ENCODE measurements at places on chromosomes 12 and 14.

- DNase-seq = no peak
Measured at GRCh38 chr14:94025720-94026119, 420 bp upstream of the OTUB2 start.

GRCh38 chr14:50045837-50046236 is 70.5 kb downstream of the VCPKMT start:
- DNase-seq = peak; percentile 60

GRCh38 chr14:68921666-68922065 is 57.4 kb downstream of the ACTN1 start:
- peak; percentile 71 for DNase-seq

DNA sequence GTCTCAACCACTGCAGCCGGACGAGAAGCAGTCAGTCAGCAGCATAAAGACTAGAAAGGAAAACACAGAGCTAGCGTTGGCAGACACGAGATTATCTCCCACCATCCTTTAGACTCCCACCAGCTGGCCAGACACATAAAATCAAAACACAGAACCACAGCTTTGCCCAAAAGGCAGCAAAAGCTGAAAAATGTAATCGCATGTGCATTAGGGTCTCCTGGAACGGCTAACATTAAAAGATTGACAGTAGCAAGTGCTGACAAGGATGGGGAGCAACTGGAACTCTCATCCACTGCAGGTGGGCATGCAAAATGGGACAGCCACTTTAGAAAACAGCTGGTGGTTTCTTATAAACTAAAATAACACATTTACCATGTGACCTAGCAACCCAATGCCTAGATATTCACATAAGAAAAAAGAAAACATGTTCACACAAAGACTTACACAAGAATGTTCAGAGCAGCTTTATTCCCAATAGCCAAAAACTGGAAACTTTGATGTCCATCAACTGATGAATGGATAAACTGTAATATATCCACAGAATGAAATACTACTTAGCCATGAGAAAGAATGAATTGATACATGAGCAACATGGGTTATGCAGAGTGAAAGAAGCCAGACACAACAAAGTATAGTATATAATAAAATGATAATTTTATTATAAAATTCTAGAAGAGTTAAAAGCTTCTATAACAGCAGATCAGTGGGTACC is 37.7 kb downstream of the NCOR2 start:
- DNase-seq = no peak

DNA sequence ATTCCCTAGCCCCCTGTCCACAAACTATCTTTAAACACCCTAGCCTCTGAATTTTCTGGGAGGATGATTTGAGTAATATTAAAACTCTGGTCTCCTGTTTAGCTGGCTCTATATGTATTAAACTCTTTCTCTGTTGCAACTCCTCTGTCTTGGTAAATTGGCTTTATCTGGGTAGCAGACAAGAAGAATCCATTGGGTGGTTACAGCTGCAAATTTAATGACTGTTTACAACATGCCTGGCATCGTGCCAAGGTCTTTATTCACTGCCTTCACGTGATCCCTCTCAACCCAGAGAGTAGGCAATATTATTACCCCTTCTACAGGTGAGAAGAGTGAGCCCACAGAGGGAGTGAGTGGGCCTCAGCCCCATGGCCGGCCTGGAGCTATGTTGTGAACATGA is 77.8 kb upstream of the MYL2 start:
- no peak for DNase-seq

GRCh38 chr14:64654246-64654900 is 49.9 kb upstream of the PLEKHG3 start:
- DNase-seq = no peak

- peak; percentile 76 for DNase-seq
Measured at GRCh38 chr12:27436029-27436428, 10.5 kb upstream of the SMCO2 start.

DNA sequence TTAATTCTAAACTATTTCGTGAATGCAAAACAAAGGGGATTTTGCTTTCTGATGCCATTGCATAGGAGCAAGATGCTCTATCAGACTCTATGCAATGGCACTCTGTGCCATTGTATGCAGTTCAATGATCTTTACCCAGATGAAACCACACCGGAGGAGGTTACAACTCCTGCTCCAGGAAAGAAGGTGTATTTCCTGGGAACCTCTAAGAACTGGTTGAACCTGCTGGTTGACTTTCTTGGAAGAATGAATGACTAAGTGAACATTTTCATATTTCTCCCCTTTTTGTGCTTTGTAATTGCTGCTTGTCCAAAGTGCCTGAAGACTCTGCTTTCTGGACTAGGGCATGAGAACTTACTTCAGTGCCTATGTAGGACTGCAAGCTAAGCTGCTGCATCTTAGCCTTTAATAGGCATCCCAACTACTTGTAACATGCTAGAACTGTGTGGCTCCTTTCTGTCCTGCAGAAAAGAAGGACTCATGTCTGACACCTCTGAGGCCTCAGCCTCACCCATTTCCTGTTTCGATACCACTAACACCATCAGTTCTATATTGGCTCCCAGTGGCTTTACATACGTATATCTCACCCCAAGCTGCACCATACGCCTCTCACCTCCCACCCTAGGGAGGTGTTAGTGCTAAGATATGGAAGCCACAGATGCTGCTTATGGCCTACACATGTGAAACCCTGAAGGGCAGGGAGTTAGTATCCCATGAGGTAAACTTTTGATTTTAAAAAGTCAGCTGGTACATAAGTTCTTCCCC is 193.5 kb upstream of the CNOT2 start:
- peak; percentile 95 for DNase-seq

GRCh38 chr12:974271-974862 is 16.7 kb upstream of the ERC1 start:
- no peak for DNase-seq

DNA sequence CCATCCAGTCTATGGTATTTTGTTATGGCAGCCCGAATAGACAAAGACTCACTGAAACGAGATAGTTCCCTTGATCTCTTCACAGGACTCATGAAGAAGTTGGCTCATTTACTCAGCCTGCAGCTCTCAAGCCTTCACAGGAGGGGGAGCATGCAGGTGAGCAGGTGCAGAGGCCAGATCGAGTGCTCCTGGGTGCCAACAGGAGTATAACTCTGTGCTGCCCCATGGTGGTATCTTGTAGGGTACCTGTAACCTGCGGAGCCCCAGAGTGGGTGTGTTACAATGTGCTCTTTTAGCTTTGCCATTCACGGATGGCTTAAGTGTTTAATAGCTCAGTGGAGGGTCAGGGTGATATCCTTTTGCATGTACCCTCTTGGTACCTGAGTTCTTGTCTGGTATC is 159.5 kb downstream of the METTL25 start:
- DNase-seq = peak; percentile 3

DNA sequence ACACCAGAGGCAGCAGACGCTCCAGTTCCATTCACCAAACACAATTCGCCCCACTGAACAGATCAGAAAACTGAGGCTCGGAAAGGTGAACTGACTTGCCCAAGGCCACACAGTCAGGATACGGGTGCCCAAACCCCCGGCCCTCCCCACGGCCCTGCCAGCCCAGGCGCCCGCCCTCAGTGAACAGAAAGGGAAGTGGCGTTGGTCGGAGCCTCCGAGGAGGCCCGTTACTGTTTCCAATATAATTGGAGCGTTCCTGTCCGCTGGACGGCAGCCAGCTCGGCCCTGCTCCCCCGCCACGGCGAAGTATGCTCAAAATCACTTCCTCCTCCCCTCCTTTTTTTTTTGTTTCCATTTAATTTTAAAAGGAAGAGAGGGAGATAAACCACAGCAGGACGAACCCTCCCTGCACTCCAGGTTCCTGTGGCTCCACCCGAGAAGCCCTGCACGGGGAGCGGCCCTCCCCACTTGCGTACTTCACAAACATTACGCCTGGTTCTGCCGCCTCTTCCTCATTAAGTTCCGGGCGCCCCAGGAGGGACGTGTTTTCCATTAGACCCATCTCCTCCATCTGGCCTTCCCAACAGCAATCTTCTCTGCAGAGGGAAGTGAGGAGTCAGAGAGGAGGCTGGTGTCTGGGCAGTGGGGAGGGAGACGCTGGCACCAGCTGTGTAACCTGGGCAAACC is 61.1 kb downstream of the NCOR2 start:
- DNase-seq = peak; percentile 41

DNA sequence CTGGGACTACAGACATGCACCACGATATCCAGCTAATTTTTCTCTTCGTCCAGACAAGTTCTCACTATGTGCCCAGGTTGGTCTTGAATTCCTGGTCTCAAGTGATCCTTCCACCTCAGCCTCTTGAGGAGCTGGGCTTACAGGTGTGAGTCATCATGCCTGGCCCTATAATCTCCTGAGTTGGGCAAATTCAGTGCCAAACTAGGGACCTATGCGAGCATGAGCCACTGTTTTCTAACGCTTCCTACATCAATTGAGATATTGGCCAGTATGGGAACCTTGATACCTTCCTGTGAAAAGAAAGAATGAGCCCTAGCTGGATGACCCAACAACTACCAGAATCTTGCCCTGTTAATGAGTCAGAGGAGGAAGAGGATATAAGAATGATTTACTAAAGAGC is 585.2 kb downstream of the C12orf50 start:
- no peak for DNase-seq

DNA sequence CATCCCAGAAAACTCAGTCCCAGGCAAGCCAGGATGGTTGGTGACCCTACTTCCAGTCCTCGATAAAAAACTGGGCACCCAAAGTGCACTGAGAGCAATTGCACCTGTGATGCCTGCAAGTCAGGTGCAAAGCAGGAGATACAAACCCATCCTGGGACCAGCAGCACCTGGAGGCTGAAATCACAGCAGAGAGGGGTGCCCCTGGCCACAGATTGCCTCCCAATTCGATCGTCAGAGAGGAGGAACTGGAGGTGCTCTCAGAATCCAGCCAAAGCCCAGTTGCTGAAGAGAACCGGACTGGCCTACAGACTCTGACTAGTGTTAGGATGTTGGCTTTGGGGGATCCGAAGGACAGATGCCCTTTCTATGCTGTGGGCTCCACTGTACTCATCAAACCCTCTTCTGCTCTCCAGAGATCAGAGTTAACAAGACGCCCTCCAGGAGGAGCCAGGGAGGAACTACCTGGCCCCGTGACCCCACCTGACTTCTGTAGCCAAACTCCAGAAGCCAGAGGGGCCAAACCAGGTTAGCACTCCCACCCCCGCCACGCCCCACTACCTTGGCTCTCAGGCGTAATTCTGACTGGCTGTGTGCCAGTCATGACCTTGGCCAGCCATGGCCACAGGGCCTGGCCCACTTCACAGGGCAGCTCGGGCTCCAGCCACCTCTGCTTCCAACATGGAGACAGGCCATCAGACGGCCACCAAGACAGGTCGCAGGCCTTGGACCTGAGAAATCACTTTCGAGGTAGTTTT is 284.5 kb upstream of the RTL1 start:
- peak; percentile 25 for DNase-seq

DNA sequence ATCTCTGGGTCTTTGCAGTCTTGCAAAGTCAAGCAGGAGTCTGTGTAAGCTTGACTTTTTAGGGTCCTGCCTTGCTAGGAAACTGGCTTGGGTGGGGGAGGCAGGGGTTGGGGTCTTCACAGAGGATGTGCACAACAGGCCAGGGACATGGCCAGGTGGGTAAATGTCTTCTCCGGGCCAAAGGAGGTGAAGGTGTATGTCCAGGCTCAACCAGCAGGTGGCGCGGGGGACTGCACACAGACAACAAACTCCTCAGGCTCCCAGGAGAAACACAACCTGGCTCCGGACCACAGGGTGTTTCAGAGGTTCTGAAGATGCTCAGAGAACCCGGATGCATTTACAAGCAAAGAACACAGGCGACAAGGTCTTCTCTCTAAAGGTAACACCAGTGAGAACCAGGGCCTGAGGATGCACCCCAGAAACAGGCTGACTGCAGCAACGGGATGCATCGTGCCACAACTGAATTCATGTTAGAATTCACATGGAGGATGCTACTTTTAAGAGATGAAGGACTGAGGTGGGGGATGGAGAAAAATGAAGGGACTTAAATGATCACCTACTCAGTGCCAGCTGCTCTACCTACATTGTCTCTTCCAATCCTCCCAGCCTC is 56.0 kb downstream of the PLEKHG3 start:
- DNase-seq = peak; percentile 65

GRCh38 chr14:104293851-104294627 is 155.7 kb downstream of the KIF26A start:
- peak; percentile 49 for DNase-seq

- DNase-seq = peak; percentile 78
Measured at GRCh38 chr14:68146818-68147217, 327.2 kb downstream of the RAD51B start.

DNA sequence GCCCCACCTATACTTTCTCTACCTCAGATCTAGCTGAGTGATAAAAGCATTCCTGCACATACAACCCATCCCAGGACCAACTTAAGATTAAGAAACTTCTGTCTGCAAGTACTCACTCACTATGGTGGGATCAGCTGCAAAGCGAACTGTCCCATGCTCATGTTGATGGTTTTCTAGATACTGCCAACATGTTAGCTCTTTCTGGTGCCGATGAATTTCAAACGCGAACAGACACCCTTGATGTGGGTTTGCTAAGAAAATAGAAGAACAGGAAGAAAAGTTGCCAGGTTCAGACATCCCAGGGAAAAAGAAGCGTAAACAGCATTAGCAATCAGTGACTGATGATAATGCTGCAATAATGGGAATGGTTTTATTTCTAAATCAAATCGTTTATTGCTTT is 1.5 kb upstream of the SLC39A2 start:
- DNase-seq = no peak

DNA sequence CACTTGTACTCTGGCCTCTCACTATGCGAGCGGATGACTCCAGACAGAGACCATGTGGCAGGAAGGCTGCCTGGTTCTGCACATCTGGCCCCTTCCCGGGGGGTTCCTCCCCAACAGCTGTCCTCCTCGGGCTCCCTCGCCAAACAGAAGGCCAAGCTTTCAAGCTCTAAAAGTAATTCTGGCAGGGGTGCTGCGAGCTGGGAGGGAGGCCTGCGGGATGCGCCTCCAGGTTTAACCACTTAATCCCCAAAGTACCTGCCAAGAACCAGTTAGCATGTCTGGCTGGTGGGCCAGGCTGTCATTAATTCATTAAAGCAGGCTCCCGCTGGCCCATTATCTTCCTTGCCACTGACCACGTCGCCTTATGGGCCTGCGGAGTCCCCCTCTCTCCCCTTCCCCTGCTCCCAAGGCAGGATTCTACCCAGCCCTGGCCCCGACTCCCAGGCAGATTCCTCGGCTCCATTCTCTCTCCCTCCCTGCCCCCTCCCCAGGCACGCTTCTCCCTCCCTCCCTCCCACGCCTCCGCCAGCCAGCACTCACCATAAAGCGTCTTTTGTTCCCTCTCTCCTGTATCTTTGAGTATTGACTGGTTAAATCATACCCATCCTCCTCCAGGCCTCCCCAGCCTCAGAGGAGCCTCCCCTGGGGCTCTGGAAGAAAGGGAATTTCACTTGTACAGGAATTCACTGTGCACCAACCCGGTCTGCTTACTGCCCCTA is 4.9 kb downstream of the HRK start:
- DNase-seq = peak; percentile 69

- DNase-seq = no peak
Measured at GRCh38 chr14:79528828-79529416, 682.4 kb downstream of the DIO2 start.
